ENCODE measurements at places on chromosomes 7 and 10.

DNA sequence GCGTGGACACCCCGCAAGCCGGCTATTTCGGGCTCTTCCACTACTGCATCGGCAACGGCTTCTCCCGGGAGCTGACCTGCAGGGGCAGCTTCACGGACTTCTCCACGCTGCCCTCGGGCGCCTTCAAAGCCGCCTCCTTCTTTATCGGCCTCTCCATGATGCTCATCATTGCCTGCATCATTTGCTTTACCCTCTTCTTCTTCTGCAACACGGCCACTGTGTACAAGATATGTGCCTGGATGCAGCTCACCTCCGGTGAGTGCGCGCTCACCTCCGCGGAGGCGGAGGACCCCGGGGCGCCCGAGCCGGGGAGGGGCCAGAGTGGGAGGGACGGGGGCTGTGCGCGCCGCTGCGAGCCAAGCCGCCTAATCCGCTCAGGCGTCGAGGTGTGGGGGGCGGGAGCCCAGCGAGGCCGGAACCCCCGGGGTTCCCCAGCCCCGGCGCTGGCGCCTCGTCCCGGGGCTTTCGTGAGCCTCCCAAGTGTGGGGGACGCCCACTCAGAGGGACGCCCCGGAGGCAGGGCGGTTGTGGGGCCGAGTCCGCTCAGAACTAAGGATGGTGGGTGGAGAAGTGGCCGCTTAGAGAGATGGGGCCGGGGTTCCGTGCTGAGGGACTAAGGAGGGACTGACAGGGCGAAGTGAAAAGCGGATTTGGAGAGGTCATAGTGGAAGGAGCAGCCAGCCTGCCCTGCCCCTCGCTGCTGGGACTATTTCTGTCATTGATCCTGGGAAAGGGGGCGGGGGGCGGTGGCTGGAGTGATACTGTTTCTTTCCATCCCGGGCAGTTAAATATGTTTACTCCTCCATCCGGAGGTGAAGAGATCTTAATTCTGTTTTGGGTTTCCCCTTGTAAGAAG is 795 bp downstream of the LHFPL3 start:
- peak; percentile 20 for DNase-seq

GRCh38 chr7:69939317-69939716 is 341.0 kb downstream of the AUTS2 start:
- DNase-seq = no peak

- DNase-seq = peak; percentile 51
These were observed 401 bp downstream of the LRRC27 start for GRCh38 chr10:132332433-132332754.

GRCh38 chr7:29449569-29450260 is 113.9 kb upstream of the PRR15 start:
- no peak for DNase-seq

DNA sequence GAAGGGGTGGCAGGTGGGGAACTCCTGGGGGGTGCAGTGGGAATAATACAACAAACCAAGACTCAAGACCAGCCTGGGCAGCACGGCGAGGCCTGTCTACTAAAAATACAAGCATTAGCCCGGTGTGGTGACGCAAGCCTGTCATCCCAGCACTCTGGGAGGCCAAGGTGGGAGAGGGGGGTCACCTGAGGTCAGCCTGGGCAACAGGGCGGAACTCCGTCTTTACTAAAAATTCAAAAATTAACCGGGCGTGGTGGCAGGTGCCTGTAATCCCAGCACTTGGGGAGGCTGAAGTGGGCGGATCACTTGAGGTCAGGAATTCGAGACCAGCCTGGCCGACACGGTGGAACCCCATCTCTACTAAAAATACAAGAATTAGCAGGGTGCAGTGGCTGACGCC is 48.4 kb upstream of the ELFN1 start:
- DNase-seq = no peak

DNA sequence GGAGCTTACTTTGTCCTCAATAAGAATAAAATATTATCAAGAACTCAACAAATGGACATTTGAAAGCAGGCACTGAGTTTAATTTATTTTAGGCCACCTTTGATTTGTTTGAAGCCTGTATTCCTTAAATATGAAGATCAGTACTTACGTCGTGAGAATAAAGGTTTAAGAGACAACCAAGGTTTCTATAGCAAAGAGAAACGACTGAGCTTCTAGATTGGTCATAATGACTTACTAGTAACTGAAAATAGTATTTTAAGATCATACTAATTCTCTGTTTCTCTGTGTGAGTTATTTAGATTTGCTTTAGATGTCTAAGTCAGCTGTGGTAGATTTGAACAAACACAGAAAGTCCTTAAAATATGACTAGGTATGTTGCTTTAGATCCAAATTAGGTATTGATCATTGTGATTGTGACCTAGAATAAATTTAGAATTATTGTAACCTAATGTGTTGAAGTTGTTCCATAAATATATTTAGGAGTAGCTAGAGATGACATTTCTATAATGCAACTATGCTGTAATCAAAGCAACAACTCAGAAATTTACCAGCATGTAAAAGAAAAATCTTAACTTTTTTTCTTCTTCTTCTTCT is 2.4 kb upstream of the GLCCI1 start:
- DNase-seq = no peak

GRCh38 chr10:13939391-13939790 is 352.6 kb downstream of the PRPF18 start:
- peak; percentile 10 for DNase-seq

DNA sequence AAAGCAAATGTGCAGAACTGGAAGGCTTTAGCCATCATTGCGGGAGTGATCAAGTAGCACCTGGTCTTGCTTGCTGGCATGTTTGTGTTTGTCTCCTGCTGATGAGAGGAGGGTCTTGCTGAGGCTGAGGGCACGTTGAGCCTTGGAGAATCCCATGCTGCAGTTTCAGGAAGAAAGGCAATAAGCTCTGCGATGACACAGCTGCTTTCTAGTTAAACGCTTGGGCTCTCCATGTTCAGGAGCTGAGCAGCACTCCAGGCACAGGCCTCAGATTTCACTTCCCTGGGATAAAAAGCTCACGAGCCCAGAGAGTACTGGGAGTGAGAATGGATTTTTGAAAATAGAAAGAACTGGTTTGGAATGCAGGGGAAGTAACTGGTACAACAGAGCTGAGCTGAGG is 100.8 kb downstream of the LRRC18 start:
- DNase-seq = no peak

DNA sequence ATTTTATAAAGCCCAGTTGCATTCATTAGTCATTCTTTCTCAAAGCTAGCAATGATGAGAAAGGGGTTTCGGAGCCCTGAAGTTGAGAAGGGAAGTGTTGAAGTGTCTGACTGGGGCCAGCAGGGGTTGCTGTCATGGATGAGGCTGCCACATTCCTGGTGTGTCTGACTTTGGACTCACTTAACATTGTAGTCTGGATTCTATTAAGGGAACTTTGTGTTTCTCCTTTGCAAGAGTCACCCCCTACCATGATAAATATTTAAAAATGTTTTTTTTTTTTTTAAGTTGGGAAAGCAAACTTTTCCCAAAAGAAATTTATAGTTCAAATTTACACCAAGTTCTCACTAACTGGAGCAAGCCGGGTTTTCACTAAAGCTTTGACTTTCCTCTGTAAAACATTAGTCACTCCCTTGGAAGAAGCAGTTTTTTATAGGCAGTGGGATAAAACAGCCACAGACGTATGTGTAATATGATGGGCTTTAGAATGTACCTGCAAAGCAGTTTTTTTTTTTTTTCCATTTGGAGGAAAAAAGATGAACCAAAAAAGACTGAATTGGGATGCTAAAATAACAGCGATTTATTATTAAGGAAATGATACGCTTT is 243.6 kb downstream of the TWIST1 start:
- DNase-seq = peak; percentile 79

- no peak for DNase-seq
These were observed 56.0 kb upstream of the COL13A1 start for GRCh38 chr10:69745698-69746097.

DNA sequence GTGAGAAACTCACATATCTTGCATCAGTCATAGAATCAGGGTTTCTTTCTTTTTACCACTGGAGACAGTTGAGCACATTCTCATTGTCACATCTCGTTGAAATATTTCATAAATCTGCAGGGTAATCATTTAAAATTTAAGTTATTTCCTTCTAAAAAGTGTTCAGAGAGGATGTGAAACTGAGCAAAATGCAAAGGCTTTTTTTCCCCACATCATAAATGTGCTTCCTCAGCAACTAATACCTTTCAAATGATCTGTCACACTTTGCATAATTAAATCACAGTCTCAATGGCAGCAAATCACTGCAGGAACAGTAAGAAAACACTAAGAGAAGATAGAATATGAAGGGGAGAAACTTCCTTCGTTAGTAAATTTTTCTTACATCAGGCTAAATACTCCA is 187.5 kb downstream of the EVX1 start:
- DNase-seq = no peak

DNA sequence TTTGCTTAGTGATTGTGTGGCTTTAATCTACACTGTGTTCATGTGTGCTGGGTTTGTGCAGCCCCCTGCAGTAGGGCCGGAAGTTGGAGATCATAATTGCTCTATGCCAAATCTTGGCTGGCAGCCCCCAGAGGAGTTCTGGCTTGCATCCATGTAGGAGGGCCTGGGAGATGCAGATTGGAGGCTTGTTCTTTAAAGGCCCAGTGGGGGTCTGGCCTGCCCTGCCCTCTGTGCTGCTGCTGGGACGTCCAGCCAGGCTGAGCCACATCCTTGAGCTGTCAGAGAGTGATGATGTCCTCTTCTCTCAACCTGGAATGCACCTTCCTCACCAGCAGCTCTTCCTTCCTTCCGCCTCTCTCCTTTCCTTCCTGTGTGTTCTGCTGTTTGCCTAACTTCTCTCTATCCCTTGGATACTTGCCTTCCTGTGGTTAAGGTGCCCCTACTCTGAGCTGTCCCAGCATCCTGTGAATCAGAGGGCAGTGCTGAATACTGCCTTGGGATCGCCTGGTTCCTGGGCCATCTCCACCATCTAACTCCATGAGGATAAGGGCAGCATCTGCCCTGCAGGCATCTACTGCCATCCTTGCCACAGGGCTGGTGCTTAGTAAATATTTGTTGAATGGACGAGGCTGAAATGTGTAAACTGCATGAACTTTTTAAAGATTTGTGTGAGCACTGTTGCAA is 30.2 kb downstream of the DOCK1 start:
- peak; percentile 35 for DNase-seq

GRCh38 chr7:25263337-25263736 is 35.1 kb upstream of the NPVF start:
- peak; percentile 19 for DNase-seq

DNA sequence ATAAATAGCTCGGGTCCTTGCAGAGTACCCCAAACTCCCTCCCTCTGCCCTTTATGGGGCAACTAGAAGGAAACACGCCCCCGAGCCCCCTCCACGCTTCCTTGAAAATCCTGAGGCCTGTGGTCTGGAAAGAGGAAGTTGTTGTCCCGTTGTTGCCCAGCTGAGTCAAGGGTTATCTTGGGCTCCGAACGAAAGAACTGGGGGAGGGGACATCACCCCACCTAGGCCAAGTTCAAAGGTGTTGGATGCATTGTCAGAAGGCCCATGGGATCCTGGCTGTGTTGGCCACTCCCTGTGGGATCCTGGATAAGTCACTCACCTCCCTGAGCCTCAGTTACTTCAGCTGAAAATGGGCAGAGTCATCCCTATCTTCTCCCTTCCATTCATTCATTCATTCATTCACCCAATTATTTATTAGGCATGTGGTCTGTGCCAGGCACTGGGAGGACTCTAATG is at the start of gene CCL24:
Gene CCL24 (minus strand): TSS at position 26 of the 456 bp plus-strand sequence. CDS start 91 bp downstream, outside the sequence.
- no peak for DNase-seq

DNA sequence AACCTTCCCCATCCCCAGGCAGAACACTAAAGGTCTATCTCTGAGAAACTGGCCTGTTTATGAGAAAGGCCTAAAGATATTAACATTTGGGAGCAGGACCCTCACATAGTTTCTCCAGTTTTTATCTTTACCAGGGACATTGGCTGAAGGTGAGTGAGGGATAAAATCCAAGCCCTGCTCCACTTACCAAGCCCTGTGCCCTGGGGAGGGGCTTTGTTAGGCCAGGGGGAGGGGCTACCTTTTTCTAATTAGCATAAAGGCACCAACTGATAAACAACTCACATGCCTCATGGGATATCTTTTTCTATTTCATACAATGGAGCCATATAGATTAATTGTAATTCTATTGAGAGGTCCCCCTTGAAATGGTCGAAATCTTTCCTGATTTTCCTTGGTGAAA is 55.9 kb downstream of the RNLS start:
- no peak for DNase-seq

- no peak for DNase-seq
These were observed 231.5 kb downstream of the ELFN1 start for GRCh38 chr7:1901431-1902210.

All from GM23248 (cell line).